Fibroblast of skin of left quadriceps (primary cell): ENCODE measurements at places on chromosomes 12 and 14.

- DNase-seq = no peak
These were observed 267.3 kb upstream of the SRRM4 start for GRCh38 chr12:118714051-118714460.

DNA sequence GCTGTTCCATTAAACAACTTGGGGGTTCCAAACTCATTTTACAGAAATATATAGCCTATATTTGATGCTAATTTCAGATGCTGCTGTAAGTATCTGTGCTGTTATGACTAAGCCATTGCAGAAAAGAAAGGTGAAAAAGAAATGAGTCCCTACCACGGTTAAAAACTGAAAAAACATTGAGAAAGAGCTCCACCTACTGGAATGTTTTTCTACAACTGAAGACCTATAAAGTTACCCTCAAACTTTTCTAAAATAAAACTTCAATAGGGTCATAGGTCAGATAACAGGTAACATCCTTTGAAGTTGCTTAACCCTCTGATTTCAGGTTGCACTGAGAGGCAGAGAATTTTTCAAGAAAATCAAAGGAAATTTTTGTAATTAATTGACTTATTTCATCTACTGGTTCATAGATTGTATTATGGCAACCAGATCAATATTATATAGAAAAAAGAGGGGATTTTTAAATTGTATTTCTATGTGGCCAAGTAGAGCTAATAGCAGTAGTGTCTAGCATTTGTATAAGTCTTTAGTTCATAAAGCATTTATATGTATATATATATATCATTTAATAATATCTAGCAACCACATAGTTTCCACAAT is 279.9 kb downstream of the RPS29 start:
- DNase-seq = no peak

GRCh38 chr14:95104911-95105310 is 52.4 kb downstream of the DICER1 start:
- DNase-seq = no peak

- no peak for DNase-seq
These were observed 91.0 kb downstream of the VRK1 start for GRCh38 chr14:96888158-96888557.

DNA sequence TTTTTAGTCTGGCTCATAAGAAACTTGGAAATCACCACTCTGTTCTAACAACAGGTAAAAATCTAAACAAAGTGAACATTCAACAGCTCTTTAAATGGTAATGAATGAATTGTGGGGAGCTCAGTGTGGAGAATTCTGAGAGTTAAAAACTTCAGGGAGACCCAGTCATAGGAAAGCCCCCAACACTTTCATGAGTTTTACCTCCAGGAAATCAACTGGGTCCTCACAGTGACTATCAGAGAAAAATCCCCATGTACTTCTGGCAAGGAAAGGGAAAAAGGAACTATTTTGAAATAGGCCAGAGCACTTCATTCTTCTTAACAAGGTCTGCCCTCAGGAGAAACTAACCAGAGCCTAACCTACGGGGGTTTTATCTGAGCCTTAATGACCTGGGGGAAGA is 134.7 kb downstream of the CMAS start:
- no peak for DNase-seq

- DNase-seq = no peak
These were observed 4.8 kb upstream of the AEBP2 start for GRCh38 chr12:19434538-19434937.
